ENCODE measurements at places on chromosomes 7 and 10.

DNA sequence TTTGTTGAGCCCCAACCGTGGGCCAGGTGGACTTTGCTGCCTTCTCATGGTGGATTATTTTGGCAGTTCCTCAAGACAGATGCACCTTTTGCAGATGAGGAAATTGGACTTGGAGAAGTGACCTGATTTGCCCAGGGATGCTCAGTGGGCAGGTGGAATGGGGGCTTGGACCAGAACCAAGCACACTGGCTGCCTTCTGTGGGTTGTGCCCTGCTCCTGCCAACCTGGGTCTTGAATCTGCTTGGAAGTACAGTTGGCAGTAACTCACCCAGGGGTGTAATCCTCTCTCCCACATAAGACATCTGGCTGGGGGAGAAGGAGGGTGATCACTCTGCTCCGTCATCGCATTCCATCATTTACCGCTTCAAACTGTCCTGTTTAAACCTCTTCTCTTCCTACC, 110.5 kb upstream of the GPR26 start:
- no peak for DNase-seq

DNA sequence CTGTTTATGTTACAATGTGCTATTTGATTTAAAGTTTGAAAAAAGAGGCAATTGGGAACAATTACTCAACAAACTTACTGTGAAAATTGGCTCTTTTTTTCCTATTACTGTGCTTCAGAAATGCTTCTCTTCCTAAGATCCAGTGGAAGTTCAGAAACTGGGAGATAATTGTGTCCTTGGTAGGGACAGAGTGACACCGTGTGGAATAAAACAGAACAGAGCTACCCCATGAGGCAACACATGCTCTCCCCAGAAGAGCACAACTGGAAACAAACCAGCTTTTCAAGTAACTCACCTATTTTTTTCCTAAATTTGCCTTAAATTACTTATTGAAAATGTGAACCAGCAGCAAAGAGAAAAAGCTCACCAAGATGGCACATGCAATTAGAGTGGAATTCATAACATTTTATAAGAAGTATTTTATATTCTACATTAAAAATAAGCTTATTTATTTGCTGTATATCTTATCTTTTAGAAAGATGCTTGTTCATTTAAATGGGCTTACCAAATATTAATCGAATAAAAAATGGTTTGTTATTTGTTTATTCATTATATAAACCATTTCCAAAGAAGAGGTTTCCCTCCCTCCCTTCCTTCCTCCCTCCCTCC, 346.1 kb upstream of the ANKRD30A start:
- DNase-seq, result peak; percentile 23

- no peak for DNase-seq
Measured at GRCh38 chr10:133281084-133281483, 4.4 kb upstream of the ADAM8 start.

- DNase-seq, result no peak
Measured at GRCh38 chr10:124164264-124164663, 70.9 kb upstream of the CHST15 start.

DNA sequence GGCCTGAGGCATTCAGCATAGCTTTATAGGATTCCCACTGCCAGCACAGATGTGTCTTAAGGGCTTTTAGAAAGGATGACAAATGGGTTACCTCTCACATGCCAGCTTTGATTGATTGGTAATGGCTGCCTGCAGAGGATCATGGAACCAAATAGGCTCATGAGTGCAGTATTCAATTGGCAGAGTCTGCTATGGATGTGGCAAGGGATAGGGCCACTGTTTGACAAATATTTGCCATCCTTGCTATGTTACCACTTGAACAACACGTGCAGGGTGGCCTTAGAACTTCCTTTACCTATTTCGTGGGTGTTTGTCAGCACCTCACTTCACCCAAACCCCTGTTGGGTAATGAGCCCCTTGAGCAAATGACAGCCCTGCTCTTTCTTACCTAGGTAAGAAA, 139.2 kb downstream of the C10orf105 start:
- no peak for DNase-seq

DNA sequence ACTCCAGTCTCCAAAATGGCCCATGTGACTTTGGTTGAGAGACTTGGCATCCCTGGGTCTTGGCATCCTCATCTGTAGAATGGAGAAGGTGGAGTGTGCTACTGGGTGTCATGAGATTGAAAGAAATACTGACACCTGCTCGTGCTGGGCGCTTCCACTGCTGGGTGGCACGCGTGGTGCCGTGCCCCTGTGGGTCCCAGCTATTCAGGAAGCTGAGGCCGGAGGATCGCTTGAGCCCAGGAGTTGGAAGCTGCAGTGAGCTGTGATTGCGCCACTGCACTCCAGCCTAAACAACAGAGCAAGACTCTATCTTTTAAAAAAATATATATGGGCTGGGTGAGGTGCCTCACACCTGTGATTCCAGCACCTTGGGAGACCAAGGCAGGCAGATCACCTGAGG, 53.1 kb downstream of the NPTX2 start:
- DNase-seq, result no peak

GRCh38 chr10:110067960-110068770, 60.4 kb downstream of the ADD3 start:
- no peak for DNase-seq

DNA sequence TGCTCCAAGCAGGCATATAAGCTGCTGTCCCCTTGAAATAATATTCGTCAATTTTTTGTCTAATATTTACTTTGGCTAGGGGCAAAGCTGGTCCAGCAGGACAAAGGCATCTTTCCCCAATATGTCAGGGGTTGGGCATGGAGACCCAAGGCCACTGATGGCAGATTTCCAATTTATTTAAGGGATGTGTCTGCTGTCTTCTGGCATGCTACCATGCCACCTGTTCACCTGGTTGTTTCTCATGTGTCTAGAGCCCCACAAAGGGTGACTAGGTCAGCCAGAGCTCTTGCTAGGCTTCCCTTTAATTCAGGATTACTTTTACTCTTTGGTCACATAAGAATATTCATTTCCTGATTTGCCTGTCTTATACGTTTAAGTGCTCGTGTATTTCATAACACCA, 22.1 kb upstream of the SYPL1 start:
- no peak for DNase-seq

DNA sequence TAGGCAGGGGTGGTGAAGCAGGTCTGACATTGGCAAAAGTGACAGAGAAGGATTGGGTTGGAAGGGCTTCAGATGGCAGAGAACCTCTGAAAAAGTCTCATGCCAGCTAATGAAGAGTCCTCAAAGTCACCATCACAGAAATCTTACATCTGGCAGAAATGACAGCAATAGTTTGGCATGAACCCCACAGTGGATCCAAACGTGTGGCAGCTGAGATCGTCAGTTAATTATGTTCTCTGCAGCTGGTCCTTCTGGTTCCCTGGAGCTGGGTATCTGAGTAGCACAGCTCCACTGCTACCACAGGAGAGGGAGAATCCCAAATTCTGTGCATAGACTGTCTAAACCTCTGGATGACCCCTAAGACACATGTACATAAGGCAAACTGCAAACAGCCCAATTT, 73.4 kb downstream of the ALOX5 start:
- no peak for DNase-seq

GRCh38 chr10:126930131-126930882, 25.1 kb downstream of the DOCK1 start:
- DNase-seq, result no peak

- peak; percentile 44 for DNase-seq
Measured at GRCh38 chr7:42263971-42264370, 27.0 kb upstream of the GLI3 start.

Data from hypothalamus (tissue), 51 donors.